Stimulated activated CD4-positive, alpha-beta T cell treated with anti-CD3 and anti-CD28 coated beads, TNF-alpha, amount 100 ng/mL, for 24 hours (primary cell): ENCODE measurements at places on chromosomes 13 and 19.

DNA sequence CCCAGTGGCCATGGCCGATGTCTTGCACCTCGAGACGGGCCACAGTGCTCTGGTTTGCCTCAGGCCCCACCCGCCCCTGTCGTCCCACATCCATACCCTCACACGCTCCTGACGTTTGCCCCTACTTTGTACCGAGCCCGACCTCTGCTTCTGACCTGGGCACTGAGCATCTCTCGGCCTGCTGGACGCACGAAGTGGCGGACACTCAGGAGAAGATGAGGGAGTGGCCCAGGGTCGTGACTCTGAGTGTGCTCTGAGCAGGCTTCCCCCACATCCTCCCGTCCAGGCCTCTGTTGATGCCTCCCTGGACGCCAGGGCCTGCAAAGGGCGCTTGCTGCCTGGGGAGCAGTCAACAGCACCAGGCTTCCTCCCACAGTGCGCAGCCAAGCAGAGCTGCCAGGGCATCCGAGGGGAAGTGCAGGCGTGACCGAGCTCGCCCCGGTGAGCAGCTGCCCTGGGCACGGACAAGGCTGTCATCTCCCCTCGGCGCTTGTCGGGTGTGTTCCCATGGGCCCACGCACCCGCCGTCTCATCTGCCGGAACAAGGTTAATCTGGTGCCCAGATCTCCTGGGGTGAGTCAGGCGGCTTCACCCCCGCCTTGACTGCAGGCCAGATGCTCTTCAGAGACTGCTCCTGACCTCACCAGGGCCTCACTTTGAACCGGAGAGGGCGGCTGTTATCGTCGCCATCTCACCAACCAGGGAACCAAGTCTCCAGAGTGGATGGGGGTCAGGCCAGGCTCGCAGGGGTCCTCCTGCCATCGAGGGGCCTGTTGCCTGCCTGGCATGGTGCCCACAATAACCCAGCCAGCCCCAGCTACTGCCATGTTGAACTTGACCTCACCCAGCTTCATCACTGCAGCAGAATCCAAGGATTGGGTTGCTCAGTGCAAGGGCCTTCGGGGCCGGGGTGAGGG, 27.2 kb downstream of the COMP start:
- DNase-seq = no peak

DNA sequence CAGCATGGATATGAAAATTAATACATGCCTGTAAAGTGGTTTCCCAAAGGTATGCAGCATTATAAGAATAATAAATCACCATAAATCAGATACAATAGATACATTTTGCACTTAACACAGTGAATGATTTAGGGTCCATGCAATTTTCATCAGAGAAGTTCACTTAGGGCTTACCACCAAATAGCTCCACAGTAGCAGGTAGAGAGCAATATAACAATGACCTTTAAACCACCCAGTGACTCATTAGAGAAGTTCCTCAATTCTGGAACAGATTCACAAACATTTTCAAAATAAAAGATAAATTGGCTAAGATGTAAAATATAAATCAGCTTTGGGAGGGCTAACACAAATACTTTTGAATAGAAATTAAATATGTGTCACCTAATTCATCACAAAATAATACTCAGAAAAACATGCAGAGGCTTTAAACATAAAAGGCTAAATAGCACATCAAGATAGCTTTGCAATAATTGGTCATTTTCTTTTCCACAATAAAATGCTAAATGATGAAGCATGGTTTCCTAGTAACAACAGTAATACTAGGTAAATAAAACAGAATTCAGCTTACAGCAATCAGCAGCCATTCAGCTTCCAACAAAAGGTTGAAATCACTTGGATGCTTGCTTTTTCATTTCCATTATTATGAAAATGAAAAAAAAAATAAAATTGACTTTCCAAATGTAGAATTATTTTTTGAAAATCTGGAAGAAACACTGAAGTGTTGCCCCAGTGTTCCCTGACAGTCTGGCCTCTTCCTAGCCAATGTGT, 84.3 kb upstream of the NBEA start:
- no peak for DNase-seq

DNA sequence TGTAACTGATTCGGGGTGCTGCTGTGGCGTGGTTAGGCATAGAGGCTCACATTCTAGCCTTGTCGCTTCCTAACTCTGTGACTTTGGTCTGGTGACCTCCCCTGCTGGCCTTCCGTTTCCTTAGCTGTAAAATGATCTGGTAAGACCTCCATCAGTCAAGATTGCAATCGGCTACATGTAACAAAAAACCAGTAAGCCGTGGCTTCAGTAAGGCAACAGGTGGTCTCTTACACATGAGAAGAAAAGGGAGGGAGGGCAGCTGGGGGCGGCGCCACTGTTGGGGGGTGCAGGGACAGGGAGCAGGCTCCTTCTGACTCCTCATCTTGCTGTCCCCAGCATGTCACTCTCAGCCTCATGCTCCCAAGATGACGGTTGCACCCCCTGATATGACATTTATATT, 148.0 kb downstream of the SIPA1L3 start:
- no peak for DNase-seq

DNA sequence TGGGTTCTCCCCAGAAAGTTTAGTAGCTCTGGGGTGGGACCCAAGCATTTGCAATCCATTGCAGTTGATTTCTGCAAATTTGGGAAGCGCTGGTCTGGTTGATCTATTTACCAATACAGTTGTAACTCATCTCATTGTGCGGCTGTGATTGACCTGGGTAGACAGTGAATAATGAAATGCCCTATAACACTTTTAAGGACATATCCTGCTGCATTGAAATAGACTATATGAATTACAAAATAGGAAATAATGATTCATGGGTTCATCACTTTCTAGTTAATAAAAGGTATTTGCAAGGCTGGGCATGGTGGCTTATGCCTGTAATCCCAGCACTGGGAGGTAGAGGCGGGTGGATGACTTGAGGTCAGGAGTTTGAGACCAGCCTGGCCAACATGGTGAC, 59.0 kb upstream of the FARP1 start:
- DNase-seq = no peak

DNA sequence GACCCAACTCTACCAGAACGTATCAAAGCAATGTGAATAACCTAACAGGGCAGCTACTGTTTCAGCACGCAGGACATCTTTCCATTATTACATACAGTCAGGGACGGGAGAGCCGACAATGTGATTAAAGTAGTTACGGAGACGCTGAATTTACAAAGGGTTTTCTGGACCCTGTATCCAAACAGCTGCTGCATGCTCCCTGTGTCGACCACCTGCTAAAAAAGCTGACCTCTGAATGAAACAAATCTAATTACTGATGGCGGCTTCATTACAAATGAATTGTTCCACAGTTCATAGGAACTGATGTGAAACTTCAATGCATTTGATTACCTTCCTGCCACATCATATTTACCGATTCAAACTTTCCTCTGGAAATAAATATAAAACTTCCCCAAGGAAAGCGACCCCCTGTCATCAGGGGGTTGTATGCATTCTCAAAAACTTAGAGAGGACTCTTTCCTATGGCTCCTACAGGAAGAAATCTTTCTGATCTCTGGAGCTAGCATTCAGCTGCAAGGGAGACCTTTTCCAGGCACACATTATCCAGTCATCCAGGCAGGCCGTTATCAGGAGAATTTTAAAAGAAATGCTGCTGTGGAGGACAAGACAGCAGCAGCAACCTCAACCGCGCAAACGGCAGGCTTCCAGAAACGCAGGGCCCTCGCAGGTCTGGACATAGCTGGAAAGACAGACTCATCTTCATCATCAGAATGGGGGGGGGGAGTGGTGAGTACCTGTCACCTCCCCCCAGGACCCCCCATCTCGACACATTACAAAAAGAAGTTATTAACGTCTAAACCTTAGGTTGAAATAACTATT, 3.1 kb downstream of the EFNB2 start:
- no peak for DNase-seq

GRCh38 chr19:27679399-27679798, 1533.6 kb downstream of the UQCRFS1 start:
- no peak for DNase-seq
